ENCODE measurements at places on chromosomes 1 and 21. TPM values are rescaled to one million over a fixed set of nuclear protein-coding genes. Genes with fewer than 3 reads are reported as not detected.

NBPF6 gene
- not detected for total RNA-seq

NTMT2 gene
- not detected for total RNA-seq

- peak; percentile 92 for DNase-seq
These were observed 650.0 kb upstream of the RGS18 start for GRCh38 chr1:191508239-191508638.

GRCh38 chr1:200374569-200375295 lies 35.1 kb downstream of the ZNF281 start:
- DNase-seq: peak; percentile 31

GRCh38 chr1:7538033-7538432 lies 233.1 kb upstream of the VAMP3 start:
- peak; percentile 57 for DNase-seq

- DNase-seq: peak; percentile 85
These were observed 15.5 kb downstream of the WNT2B start for GRCh38 chr1:112524251-112524650.

GRCh38 chr1:9438431-9439073 lies 100.7 kb upstream of the SLC25A33 start:
- DNase-seq: peak; percentile 99
